ENCODE measurements at places on chromosomes 16 and 17.

- DNase-seq: no peak
Observed at GRCh38 chr16:57612494-57612893, 15.9 kb upstream of the ADGRG1 start.

DNA sequence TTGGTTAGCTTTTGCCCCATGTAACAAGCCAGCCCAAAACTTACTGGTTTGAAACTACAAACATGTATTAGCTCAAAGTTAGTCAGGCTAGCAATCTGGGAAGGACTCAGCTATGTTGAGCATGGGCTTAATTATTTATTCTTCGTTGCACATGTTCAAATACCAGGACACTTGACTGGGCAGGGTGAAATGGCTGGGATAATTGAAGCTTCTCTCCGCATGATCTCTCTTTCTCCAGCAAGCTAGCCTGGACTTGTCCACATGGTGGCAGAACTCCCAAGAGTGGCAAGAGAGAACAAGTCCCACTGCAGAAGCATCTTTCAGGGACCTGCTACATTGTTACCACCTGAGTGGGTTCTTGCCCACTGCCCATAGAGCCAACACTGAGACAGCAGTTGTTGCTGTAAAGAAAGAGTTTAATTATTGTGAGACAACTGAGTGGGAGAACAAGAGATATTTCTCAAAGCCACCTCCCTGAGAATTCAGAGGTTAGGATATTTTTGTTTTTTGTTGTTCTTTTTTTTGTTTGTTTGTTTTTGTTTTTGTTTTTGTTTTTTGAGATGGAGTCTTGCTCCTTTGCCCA lies 16.8 kb upstream of the ATF7IP2 start:
- DNase-seq: peak; percentile 26

- no peak for DNase-seq
Observed at GRCh38 chr16:25959221-25959620, 267.5 kb downstream of the HS3ST4 start.

DNA sequence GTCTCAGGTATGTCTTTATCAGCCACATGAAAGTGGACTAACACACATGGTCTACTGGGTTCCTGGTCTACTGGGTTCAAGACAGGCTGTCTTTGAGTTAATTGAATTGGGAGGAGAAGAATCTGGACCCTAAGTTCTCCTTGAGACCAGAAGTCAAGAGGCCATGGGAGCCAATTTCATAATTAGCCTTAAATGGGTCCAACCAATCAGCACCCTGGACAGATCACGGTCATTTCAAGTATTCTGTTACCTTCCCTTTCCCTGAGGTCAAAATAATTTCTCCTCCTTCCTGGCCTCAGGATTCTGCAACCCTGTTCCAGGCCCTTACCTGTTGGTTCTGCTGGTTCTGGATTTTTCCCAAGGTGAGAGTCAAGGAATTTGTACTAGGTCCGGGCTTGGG lies 23.8 kb downstream of the OSBPL7 start:
- peak; percentile 43 for DNase-seq

DNA sequence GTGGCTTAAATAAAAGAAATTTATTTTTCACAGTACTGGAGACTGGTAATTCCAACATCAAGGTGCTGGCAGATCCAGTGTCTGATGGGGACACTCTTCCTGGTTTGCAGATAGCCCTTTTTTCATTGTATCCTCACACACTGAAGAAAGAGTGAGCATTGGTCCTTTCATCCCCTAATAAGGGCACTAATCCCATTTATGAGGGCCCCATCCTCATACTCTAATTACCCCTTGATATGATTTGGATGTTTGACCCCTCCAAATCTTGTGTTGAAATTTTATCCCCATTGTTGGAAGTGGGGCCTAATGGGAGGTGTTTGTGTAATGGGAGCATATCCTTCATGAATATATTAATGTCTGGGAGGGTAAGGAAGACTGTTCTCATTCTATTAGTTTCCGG lies 9.4 kb upstream of the FAM20A start:
- no peak for DNase-seq

- DNase-seq: peak; percentile 82
Observed at GRCh38 chr17:82875407-82875856, 35.6 kb upstream of the ZNF750 start.

- DNase-seq: no peak
Observed at GRCh38 chr17:56350592-56350991, 197.3 kb downstream of the ANKFN1 start.

DNA sequence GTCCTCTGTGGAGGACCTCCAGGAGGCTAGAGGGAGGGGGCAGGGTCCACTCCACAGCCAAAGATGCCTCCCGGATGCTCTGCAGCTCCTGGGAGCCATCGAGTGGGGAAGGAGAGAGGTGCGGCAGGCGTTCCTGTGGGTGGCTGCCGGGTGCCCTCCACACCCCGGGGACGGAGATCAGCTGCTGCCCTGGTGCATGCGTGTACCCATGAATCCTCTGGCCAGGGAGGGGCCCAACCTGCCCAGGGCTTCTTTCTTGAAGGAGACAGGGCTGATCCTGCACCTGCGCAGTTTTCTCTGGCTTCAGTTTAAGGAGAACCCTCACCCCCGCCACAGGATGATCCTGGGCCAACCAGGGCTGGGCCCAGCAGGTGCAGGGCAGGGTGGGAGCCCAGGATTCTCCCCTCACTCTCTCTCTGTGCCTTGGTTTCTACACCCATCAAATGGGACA lies 33.5 kb upstream of the DOC2B start:
- no peak for DNase-seq

DNA sequence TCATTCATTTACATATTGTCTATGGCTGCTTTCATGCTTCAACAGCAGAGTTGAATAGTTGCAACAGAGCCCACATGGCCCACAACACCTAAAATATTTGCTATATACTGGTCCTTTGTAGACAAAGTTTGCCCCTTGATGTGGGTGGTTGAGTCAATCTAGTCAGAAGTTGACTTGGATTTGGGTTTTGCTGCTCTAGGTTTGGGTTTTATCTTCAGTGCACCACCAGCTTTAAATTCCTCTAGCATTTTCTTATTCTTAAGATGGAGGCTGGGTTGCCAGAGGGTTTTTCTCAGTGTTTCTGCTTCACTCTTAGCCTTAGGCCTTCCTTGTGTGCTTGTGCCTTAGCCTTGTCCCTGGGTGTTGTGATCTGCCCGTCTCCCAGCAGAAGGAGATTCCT lies 51.0 kb downstream of the CCDC182 start:
- DNase-seq: no peak

GRCh38 chr17:36979565-36979941 lies 30.8 kb downstream of the AATF start:
- DNase-seq: no peak

- DNase-seq: no peak
Observed at GRCh38 chr16:28842696-28843095, 3.5 kb downstream of the TUFM start.

DNA sequence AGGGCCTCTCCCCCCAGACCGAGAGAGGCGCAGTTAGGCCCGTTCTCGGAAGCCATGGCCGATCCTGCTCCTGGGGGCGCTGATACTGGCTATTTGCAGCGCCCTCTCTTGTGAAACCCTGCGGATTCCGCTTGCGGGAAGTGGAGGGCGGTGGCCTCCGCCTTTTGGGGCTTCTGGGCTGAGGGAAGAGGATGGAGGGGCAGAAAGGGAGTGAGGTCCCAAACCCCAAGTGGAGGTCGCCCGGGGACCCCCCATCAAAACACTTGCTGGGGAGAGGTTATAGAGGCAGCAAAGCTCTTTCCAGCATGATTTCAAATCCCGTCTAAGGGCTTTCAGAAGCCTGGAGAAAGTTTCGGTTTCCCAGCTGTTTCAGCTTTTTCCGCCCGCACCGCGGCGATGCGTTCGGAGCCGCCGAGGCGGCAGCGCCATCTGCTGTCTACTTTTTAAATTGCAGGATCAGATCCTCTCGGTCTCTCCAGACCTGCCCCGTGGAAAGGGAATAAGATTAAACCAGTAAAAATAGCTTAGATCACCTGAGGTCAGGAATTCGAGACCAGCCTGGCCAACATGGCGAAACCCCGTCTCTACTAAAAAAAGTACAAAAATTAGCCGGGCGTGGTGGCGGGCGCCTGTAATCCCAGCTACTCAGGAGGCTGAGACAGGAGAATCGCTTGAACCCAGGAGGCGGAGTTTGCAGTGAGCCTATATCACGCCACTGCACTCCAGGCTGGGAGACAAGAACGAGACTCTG lies 15.8 kb downstream of the SNX20 start:
- DNase-seq: peak; percentile 89

DNA sequence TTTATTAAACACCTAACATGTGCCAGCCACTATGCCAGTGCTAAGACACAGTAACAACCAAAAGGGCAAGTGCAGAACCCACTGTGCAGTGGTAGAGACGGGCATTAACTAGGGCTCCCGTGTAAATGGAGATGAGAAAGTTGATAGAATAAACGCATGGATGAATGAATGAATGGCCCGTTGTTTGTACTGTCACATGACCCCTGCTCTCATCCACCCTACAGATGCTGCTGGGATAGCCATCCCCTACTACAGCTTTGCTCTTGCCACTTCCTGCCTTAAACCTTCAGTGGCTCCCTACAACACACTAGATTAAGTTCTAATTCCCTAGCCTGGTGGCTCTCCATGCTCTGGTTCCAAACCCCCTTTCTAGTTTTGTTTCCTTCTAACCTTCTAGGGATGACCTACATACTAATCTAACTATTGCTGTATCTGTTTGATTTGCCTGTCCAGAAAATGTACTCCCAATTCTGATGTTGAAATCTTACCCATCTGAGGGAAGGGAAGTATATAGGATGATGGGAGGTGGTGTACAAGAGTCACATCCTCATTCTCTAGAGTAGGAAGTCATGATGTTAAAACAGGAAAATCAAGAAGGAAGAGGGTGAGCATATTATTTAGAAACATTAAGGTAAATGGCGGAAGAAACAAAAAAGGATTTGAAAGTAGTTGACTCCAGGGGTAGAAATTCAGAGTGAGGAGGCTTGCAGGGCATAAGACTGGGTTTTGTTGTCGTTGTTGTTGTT lies 11.4 kb upstream of the TNRC6C start:
- no peak for DNase-seq

GRCh38 chr16:48099455-48099854 lies 56.3 kb downstream of the ABCC12 start:
- peak; percentile 44 for DNase-seq

DNA sequence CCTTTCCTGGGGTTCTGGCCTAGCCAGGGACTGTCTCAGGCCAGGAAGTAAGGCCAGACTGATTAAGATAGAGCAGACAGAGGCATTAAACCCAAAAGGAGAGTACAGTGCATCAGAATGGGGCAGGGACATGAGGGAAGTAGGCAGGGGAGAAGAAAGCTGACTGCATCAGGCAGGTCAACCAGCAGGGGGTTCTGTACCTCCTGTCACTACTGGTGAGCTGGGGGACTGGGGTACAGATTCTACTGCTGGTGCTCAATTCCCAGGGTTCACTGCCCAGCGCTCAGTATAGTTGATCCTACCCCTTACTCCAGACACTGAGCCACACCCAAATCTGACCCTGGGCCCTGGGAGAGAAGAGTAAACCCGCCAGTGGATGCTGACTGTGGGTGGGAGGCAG lies 12.9 kb upstream of the MTMR4 start:
- DNase-seq: no peak

GRCh38 chr17:82215095-82215971 lies 2.7 kb upstream of the CCDC57 start:
- peak; percentile 58 for DNase-seq

- no peak for DNase-seq
Observed at GRCh38 chr17:75049706-75050105, 2.7 kb downstream of the KCTD2 start.

GRCh38 chr16:31350275-31351005 lies 4.5 kb upstream of the ITGAX start:
- DNase-seq: no peak

DNA sequence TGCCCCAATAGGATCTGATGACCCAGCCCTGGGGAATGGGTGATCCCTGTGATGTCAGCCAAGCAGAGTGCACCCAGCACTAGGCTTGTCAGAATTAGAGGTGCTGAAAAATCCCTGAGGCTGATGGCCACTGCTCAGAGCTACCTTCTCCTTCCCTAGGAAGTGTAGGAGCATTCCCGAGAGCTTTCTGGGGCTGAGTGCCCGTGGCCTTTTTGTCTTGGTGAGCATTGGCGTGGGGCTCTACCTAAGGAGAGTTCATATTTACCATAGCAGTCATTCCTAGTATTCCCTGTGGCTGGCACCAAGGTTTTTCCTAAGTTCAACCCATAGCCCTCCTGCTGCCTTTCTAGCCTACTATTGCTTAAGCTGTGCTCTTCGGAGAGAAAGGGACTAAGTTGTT lies 22.6 kb upstream of the ARHGAP23 start:
- no peak for DNase-seq

DNA sequence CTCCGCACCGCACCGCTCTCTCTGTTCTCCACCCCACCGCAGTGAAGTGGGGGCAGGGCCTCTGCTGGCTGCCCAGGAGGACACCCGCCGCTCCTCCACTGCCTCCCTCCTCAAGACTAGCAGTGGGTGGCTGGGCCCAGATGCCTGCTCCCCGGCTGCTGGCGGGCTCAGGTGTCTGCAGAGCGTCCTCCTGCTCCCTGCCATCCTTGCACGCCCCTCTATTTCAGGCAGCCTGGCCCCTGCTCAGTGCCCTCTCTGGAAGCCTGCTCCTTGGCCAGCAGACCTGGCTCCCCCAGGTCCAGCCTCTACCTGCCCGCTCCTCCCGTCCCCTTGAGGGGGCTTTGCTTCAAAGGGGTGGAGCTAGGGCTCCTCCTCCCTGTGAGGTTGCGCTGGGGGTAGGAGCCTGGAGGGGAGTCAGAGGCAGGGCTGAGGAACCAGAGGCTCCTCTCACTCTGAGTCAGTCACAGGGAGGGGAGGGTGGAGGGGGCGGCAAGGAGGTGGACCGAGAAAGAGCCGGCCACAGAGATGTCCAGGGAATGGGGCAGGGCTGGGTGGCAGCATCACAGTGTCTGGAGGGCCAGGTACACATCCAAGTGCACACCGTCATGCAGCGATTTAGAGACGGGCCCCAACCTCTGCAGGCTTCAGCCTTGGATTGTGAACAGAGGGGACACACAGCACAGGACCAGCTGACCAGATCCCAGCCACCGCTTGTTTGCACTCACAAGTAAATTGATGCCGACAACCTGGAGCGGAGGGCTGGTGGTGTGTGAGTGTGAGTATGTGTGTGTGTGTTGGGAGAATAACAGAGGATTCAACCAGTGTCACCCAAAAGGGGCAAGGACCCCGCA lies 9.8 kb upstream of the TMEM92 start:
- DNase-seq: peak; percentile 60

DNA sequence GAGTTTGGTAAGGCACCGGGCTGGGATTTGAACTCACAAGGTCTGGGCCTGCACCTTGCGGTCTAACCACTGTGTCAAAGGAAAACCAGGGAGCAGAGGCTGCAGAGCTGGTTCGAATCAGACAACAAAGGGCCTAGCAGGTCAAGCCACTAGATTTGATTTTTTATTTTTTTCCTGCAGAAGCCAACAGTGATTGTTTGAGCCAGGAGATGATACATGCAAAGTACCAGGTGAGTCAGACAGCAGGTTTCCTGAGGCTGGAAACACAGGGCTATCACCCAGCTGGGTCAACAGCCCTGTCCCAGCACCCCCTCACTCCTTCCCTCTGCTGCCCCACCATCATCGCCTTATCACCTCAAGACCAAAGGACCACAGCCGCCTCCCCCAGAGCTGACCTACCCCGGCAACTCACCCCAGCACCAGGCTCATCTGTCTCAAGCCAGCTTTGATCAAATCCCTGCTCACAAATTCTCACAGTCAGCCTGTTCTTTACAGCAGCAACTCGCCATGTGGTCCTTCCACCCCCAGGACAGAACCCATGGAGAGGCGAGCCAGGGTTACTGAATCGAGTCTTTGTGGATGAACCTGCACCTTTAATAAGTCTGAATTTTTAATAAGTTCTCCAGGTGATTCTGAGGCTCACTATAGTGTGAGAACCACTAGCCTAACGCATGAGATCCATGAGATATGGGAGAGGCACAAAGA lies 13.0 kb upstream of the KRT19 start:
- no peak for DNase-seq

Data from iPS-NIHi11 (cell line).